ENCODE measurements at places on chromosomes 11 and 22.
A peak's percentile ranks its signal among the peaks of the same experiment; 100 is the strongest.

GRCh38 chr11:112241486-112241885 lies 15.3 kb downstream of the PTS start:
- DNase-seq = no peak

- DNase-seq = peak; percentile 50
These were observed 310.5 kb downstream of the BRD1 start for GRCh38 chr22:49517211-49517610.

DNA sequence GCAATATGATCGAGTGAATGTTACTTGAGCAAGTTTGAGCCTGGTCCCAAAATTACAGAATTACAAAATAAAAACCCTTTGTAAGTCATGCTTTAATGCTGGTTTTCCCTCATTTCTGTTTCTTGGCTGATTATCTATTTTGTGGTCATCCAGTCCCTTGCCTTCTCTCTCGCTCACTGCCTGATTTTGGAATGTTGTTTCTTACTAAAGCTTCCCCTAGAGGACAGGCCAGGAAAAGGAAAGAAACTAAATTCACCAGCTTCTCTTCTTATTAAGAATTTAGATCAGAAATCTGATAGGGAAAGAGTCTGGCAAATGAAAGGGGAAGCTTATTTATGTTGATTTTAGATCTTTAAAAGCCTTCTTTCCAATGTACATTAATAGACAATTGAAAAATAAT lies 16.6 kb upstream of the BDNF start:
- DNase-seq = no peak

DNA sequence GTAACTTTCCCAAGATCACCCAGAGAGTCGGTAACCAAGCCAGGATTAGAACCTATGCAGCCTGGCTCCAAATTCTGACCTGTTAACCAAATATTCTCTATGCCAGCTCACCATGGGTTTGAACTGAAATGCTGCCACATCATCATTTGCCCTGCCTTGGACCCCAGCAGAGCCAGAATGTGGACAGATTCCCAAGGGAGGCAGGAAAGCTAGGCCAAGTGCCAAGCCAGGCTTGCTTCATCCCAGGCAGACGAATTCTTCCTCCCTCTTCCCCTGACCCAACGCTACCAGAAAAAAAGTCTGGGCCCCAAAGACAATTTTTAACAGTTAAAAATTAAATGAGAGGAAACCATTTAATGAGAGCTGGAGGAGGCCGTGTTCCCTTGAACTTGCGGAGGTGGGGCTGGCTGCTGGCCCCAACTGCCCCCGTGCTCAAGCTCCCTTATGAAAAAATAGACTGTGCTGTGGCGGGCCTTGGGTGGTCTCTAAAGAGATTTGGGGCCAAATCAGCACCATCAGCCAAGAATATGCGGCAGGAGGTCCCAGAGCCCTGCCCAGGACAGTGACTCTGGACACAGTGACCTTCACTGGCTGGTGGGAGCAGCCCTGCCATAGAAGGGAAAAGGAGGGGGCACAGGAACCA lies 184.1 kb upstream of the SYT13 start:
- DNase-seq = no peak

DNA sequence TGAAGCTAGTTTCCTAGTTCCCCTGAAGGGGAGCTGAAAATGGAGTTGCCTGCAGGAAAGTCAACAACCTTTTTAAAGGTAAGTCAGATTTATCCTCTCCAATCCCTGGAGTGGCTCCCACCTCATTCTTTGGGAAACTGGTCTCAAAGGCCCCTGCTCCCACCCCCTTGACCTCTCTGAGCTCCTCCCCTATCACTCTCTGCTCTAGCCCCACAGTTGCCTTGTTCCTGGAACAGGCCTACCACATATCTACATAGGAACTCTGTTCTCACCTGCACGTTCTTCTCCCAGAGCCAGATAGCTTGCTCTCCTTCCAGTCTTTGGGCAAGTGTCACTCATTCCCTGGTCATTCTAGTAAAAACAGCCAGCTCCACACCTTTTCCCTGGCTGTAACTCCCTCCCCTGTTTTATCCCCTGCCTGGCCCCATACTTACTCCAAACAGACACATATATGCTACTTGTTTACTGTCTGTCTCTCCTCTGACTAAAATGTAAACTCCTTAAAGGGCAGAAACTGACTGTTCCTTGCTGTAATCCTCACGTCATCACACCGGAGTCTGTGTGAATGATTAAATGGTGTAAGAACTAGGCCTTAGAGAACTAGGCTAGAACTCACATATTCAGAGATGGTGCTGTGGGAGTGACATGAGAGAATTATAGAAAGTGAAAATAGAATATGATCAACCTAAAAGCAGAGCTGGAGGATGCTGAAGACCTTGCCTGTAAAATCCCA lies 53.3 kb downstream of the TCF20 start:
- no peak for DNase-seq

DNA sequence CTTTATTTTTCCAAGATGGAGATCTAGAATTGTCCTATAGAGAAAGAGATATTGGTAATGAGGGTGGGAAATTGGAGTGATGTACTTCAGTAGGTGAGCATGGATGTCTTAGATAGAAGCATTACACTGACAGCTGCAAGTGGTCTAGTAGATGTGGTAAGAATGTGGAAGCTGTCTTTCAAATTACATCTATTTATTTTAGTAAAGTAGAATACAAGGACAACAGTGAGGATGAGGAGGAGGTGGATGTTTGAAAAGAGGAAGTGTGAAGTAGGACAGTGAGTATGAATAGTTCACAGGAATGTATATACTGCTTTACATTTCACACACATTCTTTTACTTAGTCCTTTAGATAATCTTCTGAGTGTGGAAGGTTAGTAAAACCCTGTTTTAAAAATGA lies 64.2 kb downstream of the HIPK3 start:
- DNase-seq = no peak

DNA sequence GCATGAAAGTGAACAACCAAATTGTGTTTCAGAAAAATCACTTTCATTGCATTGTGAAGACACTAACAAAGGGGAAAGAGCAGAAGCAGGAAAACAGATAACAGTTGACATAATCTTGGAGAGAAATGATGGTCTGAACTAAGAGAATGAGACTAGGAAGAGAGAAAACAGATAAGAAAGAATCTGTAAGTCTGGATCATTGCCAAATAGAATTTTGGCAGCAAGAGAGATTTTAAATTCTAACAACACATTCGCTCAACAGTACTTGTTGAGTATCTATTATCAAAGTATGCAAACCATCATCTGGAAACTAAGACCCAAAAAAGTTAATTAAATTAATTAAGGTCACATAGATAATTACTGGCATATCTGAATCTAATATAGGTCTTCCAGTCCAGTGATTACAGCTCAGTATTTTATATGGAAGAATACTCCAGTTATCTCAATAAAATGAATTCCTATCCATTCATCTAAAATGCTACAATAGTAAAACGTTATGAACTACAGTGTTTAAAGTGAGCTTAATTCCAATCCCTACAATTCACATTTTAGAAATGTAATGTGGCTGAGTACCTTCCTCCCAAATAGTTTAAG lies 166.7 kb upstream of the FAT3 start:
- DNase-seq = no peak

- DNase-seq = no peak
These were observed 42.3 kb downstream of the PC start for GRCh38 chr11:66915866-66916265.

GRCh38 chr11:68216171-68216938 lies 3.3 kb upstream of the KMT5B start:
- no peak for DNase-seq

DNA sequence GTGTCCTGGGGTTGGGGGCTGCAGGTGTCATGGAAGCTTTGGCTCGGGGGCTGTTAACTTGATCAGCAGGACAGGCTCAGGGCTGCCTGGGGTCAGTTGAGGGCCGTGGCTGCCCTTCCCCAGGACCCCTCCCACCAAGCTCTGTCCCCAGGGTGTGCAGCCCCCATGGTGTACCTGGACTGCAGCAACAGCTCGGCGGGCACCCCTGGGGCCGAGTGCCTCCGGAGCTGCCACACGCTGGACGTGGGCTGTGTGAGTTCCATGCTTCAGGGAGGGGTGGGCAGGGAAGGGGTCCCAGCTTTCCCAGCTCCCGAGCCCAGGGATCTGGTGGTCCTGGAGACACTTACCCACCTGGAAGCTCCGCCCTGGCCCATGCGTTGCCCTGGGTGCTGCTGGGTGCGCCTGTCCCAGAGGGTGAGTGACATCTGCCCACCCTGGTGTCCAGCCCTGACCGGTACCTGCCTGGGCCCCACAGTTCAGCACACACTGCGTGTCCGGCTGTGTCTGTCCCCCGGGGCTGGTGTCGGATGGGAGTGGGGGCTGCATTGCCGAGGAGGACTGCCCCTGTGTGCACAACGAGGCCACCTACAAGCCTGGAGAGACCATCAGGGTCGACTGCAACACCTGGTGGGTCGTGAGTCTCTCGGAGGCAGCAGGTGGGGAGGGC lies 11.3 kb downstream of the MUC5B start:
- no peak for DNase-seq

GRCh38 chr11:76155500-76156227 lies 50.6 kb downstream of the WNT11 start:
- no peak for DNase-seq

DNA sequence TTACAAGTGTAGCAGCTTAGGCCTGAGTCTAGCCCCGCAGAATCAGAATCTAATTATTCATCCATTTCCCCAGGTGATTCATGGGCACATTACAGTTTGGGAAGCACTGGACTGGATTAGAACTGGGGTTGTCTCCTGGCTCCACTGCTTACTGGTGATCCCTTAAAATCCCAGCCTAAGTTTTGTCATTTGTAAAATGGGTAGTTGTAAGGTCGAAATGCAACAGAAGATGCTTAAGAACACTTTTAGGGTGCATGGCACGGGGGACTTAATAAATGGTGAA lies 1.3 kb downstream of the STX3 start:
- no peak for DNase-seq

DNA sequence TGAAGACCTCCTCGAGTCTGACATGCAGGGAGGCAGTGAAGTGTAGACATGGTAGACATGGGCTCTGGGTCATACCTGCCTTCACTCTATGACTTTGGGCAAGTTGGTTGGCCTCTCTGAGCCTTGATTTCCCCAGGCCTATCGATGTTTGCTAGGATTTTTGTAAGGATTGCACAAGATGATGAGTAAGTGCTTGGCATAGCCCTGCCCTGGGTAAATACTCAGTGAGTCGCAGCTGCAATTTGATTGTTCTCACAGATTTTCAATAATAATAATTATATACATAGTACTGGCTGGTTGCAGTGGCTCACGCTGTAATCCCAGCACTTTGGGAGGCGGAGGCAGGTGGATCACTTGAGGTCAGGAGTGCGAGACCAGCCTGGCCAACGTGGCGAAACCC lies 18.1 kb downstream of the MCM5 start:
- no peak for DNase-seq

- DNase-seq = no peak
These were observed 256.3 kb downstream of the CADM1 start for GRCh38 chr11:115247953-115248352.

- DNase-seq = no peak
These were observed 182.4 kb downstream of the SPON1 start for GRCh38 chr11:14144934-14145333.

DNA sequence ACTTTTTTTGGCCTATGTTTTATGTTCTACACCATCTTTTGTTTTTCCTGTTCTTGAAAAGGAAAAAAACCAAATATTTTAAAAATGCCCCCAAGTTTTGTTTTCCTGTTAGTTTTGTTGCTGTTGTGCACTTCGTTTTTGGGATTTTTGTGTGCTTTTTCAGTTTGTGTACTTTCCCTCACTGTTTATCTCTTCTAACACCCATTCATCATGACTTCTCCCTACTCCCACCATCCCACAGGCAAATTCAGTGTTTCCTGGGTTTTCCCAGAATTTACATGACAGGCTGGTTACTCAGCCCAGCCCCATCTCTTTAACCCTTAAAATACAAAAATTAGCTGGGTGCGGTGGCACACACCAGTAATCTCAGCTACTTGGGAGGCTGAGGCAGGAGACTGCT lies 15.6 kb downstream of the TMEM123 start:
- no peak for DNase-seq

- no peak for DNase-seq
These were observed 70.7 kb upstream of the THY1 start for GRCh38 chr11:119493712-119494111.

- no peak for DNase-seq
These were observed 661 bp upstream of the CDPF1 start for GRCh38 chr22:46250783-46251125.

- no peak for DNase-seq
These were observed 108.4 kb downstream of the MED15 start for GRCh38 chr22:20615533-20616450.

DNA sequence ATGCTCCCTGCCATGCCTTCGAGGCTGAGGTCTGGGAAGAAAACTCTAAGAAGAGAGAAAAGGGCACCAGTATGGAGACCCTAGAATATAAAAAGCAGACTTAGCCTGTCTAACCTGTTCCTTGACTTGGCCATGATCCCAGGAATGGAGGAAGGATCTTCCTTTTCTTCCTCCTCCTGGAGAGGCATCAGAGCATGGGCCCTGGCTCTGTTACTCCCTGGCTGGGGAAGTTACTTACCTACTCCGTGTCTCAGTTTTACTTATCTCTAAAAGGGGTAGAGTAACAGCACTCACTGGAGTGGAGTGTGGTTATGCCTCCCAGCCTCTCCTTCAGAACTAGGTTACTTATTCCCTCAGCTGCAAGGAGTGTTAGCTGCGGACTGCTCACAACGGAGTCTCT lies 55.2 kb upstream of the PHF21A start:
- no peak for DNase-seq

DNA sequence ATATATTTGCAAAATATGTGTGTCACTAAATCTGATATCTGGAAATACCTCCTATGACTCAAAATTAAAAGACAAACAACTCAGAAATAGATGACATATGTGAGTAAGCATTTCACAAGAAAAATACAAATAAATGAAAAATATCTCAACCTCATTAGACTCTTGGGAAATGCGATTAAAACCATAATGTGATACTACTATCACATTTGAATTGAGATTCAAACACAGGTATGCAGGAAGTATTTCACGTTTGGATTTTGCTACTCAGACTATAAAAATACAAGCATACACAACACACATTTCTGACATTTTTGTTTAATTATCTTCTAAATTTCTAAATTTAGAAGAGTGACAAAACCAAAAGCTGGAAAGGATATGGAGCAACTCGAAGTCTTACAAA lies 811.9 kb upstream of the LRRC4C start:
- no peak for DNase-seq

- no peak for DNase-seq
These were observed 33.8 kb downstream of the TECTA start for GRCh38 chr11:121134741-121135312.

- DNase-seq = no peak
These were observed 2.9 kb upstream of the DDI1 start for GRCh38 chr11:104033561-104033960.

GRCh38 chr11:77821349-77821851 lies 456 bp downstream of the AAMDC start:
- DNase-seq = peak; percentile 4

All from activated CD4-positive, CD25-positive, alpha-beta regulatory T cell (primary cell).